Activated T-helper 9 cell treated with anti-CD3 and anti-CD28 coated beads, Interleukin-2, amount 50 U/mL, for 16 hours (primary cell): ENCODE measurements at places on chromosomes 7 and 10.

DNA sequence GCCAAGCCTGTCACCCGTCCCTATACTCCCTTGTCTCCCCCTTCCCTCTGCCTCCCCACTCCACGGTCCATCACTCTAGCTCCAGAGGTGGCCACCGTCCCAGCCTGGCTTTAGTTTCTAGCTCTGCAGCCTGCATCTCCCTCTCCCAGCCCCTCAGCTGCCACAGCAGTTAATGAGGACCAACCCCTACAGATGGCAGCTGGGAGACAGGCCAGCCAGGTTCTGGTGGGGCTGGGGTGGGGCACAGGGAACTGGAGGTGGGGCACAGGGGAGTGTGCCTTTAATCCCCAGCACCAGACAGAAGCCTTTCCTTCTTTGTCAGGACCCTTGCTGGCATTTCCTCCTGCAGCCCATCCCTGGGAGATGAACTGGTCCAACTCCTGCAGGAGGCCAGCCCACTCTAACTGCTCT, 21.1 kb downstream of the UNC5B start:
- no peak for DNase-seq

DNA sequence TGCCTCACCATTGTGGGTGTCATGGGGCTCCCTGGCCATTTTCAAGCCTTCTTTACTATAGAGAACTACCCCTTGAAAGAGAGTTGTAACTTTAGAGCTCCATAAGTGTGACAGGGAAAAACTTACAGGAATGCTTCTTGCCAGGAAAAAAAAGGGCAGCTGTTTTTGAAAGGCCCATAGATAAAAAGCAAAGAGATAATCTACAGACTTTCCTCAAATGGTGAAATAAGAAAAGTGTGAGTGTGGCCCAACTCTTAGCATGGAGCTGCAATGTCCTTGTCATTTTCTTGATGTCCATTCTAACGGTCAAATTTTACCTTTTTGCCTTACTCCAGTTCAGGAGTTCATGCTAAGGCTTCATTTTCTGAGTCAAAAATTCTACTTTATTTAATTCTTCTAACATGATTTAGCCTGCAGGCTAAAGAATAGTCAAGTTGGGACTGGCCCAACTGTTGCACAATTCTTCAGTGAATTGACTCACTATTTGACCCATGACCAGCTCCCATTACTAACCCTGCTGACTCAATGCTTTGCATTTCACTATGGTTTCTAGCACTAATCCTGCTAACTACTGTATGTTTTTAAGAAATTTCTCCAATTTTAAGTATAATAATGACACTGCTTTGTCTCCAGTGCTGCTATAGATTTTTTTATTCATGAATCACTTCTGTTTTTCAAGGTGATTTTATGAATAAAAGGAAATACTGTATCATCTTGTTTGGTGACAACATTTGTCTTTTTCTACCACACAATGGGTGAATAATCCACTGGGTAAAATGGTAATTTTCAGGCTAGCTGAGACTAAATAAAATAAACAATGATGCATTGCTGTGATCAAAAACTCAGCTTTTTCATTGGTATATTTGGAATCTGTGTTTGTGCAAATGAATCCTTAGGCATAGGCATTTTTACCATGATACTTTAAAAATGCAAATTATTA, 41.4 kb upstream of the SGCE start:
- no peak for DNase-seq

- no peak for DNase-seq
These were observed 41.9 kb downstream of the SPAM1 start for GRCh38 chr7:123966936-123967335.

DNA sequence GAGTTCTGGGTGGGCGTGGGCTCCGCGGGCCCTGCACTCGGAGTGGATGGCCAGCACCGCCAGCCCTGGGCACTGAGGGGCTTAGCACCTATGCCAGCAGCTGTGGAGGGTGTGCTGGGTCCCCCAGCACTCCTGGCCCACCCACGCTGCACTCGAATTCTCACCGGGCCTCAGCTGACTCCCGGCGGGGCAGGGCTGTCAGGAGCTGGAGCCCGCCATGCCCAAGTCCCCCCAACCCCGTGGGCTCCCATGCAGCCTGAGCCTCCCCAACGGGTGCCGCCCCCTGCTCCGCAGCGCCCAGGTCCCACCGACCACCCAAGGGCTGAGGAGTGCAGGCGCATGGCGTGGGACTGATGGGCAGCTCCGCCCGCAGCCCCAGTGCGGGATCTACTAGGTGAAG, 93.1 kb downstream of the SLC25A13 start:
- no peak for DNase-seq

- no peak for DNase-seq
These were observed 194.6 kb upstream of the PDE1C start for GRCh38 chr7:32264702-32265284.

GRCh38 chr7:28155019-28155660, 25.5 kb downstream of the JAZF1 start:
- no peak for DNase-seq

GRCh38 chr10:116765648-116766081, 23.3 kb upstream of the HSPA12A start:
- no peak for DNase-seq

DNA sequence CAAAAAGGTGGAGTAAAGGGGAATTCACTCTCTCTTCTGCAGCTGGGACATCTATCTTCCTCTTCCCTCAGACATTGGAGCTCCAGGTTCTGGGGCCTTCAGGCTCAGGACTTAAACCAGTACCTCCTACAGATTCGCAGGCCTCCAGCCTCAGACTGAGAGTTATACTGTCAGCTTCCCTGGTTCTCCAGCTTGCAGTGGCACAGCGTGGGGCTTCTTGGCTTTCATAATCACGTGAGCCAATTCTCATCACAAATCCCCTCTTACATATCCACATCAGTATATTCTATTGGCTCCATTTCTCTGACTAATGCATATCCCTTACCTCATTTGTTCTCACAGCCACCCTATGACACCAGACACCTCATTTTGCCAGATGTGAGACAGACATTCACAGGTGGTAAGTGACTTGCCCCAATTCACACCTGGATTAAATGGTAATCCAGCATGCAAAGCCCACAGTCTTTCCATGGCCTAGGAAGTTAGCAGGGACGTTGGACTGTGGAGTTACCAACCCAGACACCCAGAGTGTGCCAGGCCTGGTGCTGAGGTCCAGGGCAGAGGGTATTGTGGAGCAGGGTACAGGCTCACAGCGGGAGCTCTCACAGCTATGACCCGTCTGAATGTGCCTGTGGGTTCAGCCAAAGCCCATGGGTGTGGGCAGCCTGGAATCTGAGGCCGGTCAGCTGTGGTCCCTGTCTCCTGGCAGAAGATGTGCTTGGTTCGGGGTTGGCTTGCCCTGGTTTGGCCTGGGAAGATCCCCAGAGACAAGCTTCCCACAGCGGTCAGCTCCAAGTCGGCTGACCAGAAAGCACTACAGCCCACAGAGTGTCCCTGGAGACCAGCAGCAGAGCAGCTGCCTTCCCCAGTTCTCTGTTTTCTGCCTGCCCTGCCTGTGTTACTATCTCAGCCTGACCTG, 18.4 kb upstream of the ZCCHC24 start:
- DNase-seq = no peak

GRCh38 chr7:1211611-1212010, 21.1 kb upstream of the UNCX start:
- DNase-seq = no peak

DNA sequence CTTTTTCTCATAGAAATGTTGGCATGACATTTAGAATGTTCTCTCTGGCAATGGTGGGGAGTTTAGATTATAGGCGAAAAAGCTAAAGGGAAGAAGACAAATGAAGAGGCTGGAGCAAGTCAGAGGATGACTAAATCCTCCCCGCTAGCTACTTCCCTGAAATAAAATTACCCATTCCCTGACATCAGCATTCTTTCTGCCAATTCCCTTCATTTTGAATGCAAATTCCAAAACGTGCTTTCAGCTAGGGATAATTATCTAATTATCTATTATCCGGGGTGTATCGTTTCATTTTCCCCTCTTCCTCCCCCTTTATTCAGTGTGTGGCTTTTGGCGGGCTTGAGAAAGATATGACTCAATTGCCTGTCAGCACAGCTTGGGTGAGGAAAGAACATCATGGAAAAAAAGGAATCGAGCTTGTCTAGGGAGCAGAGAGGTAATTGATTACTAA, 672.3 kb downstream of the TNS3 start:
- no peak for DNase-seq

DNA sequence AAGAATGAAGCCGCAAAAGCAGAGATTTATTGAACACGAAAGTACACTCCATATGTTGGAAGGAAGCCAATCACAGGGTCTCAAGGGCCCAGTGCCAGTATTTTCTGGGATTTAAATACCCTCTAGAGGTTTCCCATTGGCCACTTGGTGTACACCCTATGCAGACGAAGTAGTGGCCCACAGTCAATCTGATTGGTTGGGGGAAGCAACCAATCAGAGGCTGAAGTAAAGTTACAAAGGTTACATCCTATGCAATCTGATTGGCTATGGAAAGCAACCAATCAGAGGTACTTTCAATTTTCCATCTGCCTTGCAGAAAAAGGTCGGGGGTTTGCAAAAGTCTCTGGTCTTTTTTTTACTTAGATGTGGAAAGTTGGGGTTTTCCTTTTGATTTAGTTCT, 481.3 kb upstream of the NRP1 start:
- DNase-seq = no peak

DNA sequence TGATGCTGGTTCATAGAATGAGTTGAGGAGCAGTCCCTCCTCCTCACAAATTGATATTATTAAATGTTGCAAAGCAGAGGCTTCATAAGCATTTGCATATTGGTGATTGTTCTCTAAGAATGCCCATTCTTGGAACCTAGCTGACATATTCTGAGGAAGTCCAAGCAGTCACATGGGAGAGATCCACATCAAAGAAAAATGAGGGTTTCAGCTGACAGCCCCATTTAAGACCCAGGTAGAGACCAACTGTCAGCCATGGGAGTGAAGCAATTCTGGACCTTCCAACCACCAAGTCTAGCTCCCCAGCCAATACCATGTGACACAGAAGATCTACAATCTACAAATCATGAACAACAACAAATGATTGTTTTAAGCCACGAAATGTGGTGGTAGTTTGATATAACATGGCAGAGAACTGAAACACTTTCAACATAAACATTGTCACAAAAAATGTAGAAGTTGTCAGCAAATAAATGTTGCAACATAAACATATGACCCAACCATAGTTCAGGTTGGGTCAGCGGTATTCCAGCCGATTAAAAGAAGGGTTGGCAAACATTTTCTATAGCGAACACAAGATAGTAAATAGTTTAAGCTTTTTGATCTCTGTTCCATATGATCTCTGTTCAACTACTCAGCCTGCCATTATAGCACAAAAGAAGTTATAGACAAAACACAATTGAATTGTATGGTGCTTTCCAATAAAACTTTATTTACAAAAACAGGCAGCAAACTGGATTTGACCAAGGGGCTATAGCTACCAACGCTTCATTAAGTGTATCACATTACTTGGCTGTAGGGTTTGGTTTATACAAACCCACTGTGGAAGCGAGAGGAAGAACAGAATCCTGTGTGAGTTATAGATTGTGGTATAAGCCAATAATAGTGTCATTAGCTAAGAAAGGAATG, 41.4 kb upstream of the MPP7 start:
- DNase-seq = no peak

DNA sequence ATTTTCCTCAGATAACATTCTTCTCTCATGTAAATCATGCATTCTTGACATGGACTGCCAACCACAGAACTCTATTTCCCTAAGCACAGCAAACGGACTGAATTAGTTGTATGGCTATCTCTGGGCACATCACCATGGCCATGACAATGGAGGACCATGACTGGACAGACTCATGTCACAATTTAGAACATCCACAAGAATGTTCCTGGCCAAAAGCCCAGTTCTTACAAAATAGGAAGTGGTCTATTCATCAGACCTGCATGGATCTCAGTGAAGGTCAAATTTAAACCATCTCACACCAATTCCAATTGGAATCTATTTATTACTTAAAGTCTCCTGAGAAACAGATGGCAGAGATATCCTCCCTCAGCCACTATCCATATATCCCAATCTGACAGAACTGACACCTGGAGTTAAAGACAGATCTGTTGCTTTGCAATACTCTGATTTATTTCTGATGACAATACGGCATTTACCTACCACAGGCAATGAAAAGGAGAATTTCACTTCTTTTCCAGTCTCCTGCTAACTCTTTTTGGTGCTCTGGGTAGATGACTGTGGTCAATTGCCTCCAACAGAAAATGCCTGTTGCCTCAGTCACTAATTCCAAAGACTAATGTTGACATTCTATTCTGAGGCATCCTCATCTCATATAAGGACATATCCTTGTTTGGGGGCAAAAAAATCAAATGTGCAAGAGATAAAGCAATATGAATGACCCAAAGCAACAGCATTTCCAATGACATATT, 254.8 kb downstream of the HTR7 start:
- DNase-seq = no peak

DNA sequence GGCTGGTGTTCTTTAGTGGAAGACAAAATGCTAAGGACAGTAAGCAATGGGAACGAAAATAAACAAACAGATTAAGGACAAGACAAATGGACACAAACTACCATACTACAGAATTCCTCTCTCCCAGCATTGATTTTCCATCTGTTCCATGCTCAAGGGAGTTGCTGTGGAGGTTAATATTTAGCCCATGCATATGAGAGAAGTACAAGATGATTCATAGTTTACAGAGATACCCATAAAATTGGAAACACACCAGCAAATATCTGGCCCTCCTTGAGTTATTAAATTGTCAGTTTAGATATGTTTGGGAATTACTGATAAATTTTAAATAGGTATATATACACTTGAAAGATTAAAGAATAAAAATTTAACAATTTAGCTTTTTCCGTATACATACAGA, 69.8 kb downstream of the GLI3 start:
- DNase-seq = no peak

DNA sequence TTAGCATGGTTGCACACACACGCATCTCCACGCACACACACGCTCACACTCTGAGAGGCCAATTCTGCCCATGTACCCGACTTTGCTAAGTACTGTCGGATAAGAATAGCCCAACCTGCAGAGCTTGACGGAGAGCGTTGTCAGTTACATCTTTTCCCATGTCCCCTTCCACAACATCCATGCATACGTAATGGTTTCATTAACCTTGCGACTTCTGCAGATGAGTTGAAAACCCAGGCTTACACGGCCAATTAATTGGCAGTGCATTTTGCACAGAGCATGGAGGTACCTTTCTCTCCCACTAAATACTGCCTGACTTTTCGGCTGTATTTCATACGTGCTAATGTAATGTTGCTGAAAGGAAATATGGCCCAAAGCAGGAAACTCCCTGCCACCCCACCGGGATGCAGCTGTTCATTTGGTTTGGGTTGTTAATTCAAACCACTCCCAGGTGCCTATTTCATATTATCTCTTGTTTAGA, 291.2 kb upstream of the HABP2 start:
- no peak for DNase-seq

GRCh38 chr7:148561099-148561498, 29.5 kb upstream of the C7orf33 start:
- DNase-seq = no peak
